NCI-H1417 treated with DMSO at 0.1 percent for 48 hours (cell line): ENCODE measurements at places on chromosomes 1 and 21.

GRCh38 chr1:112548547-112548946 lies 39.8 kb downstream of the WNT2B start:
- no peak for DNase-seq

DNA sequence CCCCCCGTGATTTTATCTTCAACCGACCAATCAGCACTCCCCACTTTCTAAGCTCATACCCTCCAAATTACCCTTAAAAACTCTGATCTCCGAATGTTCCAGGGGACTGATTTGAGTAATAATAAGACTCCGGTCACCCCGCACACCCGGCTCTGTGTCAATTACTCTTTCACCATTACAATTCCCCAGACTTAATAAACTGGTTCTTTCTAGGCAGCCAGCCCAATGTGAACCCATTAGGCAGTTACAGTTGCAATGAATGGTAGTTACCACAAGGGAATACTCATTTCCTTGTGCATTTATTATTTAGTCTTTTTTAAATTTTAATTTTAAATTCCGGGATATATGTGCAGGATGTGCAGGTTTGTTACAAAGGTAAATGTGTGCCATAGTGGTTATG lies 177.9 kb downstream of the HFM1 start:
- no peak for DNase-seq

GRCh38 chr1:164713456-164714207 lies 154.6 kb downstream of the PBX1 start:
- no peak for DNase-seq

DNA sequence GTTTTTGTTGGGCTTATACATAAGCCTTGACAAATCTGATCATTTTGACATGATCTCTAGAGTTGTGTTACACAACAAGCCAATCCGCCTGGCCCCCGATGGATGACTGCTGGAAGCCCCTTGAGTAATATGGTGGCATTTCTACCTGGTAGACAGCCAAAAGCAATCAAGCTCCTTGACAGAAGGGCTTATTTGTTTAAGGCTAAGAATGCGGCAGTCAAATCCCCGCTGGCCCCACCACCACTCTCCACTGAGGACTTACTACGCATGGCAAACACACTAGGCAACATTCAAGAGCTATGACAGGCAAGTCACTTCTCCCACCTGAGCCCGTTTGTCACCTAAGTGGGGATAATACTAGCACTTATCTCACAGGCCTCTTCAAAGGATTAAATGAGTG lies 33.4 kb upstream of the C1orf198 start:
- no peak for DNase-seq

DNA sequence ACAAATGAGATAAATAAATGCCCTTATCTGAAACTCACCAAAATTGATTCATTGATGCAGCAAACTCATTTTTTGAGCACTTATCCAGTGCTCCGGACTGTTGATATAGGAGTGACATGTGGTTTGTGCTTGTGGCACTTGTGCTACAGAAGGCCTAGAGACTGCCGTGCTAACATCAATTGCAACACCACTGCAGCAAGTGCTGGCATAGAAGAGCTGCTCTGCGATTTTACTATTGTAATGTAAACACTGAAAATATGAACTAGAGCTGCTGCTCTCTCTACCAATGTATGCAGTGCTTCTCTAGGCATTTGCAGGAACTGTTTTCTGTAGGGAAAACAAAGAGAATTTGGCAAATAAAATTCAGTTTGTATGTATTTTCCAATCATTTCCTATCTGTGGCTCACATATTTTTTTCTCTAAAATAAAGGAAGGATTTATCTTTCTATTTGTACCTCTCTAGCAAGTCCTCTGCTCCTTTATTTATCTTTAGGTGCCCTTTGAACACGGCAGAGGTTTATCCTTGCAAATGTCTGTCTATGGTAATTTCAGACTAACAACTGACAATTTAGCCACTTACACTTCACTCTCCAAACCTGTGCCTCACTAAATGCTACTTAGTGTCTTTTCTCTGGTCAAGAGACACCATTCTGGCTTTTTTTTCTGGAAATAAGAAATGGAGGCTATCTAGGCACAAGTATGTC lies 409.5 kb upstream of the ADGRL2 start:
- no peak for DNase-seq

- DNase-seq = no peak
Measured at GRCh38 chr1:224274970-224275626, 54.9 kb downstream of the NVL start.

GRCh38 chr21:36246080-36246631 lies 73.8 kb upstream of the MORC3 start:
- no peak for DNase-seq

- no peak for DNase-seq
Measured at GRCh38 chr1:45890078-45890477, 86.7 kb downstream of the MAST2 start.

- no peak for DNase-seq
Measured at GRCh38 chr21:44752671-44753235, 41.4 kb upstream of the TSPEAR start.

DNA sequence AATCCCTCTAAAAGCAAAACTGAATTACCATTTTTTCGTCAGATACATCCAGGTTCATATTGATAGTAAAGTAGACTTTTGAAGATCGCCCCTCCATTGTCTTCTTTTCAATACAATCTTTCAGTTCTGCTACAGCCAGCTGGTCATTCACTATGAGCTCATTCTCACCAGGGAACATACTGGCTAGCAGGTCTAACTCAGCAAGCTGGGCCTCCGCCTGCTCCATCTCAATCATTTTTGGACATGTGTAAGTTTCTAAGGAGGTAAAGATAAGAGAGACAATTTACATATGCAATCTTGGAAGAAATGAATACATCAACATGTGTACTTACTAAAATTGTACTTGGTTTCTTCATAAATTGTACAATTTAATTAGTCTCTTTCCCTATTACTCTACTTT lies 10.8 kb downstream of the RWDD2B start:
- no peak for DNase-seq

DNA sequence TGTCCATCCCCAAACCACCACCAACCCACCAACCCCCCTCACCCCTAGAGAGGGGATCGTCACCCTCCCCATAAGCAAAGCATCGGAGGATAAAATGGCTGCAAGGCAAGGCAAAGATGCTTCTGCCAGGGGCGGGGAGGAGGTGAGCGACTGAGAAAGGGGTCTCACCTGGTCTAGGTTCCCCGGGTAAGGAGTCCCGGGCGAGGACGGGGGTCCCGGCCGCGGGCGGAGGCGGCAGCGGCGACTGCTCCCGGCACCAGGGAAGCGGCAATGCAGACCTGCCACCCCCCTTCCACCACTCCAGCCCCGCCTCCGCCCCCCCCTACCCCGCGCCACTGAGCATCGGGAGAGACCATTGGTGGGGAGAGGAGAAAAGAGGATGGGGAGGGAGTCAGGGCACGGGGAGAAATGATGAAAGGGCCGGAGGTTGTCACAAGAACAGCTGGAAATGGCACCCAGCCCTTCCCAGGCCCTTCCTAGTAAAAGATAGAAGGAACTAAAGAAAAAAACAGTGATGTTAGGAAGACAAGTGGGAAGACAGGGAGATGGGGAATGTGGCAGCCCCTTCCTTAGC lies at the start of gene SV2A:
Gene SV2A, minus strand, starts transcription at position 274 of the 574 bp plus-strand sequence. CDS start 4,004 bp downstream, outside the sequence.
- DNase-seq = peak; percentile 28

- DNase-seq = no peak
Measured at GRCh38 chr21:16840538-16840937, 672.3 kb upstream of the CXADR start.

DNA sequence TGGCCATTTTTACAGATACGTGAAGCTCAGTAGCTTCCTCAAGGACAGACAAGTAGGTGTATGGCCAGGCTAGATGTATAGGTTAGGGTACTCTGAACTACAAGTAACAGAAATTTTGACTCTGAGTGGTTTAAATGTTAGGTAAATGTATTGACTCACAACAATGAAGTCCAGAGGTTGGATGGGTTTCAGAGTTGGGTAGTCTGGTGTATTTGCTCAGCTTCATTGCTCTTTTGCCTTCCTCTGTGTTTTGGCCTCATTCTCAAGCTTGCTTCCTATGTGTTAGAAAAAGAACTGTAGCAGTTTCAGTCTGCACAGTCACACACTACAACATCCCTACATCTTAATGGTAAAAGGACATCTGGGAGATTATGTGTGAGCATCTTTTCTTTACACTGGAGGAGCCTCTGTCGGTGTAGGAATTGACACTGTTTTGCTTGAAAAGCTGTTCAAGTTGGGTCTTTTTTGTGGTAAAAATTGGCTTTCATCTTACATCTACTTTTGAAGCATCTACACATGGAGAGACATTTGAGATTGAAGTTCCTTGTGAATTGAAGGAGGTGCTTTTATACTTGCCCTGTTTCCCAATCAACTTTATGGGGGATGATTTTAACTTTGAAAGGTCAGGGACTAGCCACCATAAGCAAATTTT lies 64.4 kb downstream of the MAST2 start:
- DNase-seq = no peak

DNA sequence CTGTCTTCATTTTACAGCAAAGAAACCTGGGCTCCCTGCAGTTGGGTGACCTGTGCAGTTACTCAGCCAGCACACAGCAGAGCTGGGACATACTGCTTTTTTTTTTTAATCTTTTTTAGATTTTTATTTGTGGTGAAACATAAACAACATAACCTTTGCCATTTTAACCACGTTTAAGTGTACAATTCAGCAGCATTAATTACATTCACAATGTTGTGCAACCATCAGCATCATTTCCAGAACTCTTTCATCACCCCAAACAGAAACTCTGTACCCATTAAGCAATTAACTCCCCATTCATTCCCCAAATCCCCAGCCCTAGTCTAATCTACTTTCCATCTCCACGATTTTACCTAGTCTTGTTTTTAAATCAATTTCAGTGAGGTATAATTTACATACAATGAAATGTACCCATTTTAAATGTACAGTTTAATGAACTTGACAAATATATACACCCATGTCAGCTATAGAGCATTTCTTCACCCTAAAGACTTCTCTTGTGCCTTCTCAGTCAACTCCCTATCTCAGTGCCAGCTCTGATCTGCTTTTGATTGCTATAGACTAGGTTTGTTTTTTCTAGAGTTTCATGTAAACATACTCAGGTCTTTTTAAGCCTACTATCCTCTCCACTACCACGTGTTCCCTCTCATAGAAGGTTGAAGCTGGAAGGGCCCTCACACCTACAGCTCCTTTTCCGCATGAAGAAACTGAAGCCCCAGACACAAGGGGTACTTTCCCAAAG lies 37.8 kb upstream of the C8B start:
- DNase-seq = no peak

- DNase-seq = no peak
Measured at GRCh38 chr1:47708658-47709018, 270.8 kb downstream of the FOXD2 start.

DNA sequence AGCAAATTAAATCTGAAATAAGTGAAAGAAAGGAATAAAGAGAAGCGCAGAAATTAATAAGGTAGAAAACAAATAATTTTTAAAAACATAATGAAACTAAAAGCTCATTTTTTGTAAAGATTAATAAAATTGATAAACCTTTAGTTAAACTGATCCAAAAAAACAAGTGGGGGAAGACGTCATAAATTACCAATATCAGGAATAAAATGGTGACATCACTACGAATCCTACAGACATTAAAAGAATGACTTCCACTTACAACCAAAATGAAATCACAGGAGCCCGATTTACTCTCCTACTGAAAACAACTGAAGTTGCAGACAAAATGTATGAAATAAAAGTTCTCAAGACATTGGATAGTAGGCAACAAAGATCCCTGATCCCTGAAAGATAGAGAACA lies 68.1 kb upstream of the IFFO2 start:
- DNase-seq = no peak

DNA sequence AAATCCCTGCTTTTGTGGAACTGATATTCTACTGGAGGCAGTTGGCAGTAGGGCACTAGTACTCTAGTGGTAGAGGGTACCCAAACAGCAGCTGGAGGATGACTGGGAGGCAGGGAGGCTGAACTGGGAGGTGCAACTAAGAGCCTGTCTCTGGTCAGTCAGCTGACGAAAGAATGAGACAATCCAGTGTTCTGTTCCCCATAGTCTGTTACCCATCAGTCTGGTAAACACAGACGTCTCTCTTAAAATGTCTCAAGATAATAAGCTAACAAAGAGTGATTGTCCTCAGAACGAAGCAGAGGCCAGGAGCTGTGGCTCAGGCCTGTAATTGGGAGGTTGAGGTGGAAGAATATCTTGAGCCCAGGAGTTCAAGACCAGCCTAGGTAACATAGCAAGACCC lies 30.4 kb downstream of the TFAP2E start:
- DNase-seq = no peak

DNA sequence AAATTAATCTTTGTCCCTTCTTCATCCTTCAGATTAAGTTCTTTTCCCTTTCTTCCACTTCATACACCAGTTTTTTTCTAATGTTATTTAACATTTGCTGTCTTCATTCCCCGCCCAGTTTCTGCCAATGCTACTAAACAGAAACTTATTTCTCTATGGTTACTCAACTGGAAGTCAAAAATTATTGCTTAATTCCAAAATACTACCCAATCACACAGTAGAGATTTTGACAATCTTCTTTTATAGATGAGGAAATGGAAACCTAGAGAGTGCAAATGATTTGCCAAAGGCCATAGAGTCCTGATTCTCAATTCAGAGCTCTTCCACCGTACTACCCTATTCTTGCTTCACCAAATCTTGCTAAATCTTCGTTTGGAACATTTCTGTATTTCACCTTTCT lies 58.1 kb upstream of the SH3GLB1 start:
- no peak for DNase-seq

DNA sequence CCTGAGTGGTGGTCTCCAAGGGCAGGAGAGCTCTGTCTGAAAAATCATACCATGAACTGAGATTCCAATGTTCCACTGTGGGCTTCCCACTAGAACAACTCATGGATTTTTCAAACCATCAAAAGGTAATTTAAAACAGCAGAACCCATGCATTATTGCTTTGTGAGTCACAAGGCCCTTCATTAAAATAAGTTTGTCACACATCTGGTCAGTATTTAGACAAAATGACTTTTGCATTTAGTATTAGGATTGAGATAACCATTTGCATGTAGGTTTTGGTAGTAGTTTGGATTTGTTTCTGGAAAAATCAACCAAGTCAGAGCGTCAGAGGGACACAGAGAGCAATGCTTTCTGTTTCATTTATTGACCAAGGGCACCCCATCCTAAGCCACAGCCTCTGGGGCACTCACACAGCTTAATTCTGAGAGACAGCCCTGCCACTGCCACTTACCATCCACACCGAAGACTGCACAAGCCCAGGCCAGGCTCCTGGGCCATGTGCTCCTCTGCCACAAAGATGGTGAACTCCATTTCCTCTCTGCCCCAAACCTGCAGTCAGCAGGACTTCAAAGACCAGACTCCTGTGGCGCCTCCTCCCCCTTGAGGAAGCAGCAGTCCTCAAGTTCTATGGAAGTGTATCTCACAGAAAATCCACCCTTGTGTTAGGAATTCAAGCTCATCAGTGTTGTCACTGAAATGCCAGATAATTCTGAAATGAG lies 132.6 kb upstream of the DUSP10 start:
- DNase-seq = no peak

- no peak for DNase-seq
Measured at GRCh38 chr21:44530903-44531605, 8.9 kb downstream of the KRTAP10-1 start.

DNA sequence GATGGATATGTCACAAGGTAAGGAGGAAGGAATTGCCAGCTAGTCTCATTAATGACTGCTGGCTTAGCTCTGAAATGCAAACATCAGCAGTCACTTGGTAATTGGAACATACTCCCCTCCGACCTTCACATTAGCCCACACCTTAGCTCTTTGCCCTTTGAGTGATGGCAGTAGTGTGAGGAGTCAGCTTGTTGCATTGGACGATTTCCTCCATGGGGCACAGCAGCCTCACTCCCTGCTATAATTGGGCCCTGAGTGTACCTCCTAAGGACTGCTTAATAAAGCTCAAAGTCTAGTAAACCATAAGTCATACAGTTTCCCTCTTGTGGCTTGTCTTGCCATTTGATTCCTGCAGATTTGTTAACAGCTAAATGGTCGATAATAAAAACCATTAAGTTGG lies 19.4 kb downstream of the METTL13 start:
- no peak for DNase-seq
